ENCODE measurements at places on chromosomes 2 and 18.
A peak's percentile ranks its signal among the peaks of the same experiment; 100 is the strongest.

- DNase-seq: peak; percentile 63
These were observed 27.3 kb downstream of the GKN2 start for GRCh38 chr2:68925295-68925896.

GRCh38 chr2:152038441-152038958 lies 60.3 kb downstream of the CACNB4 start:
- no peak for DNase-seq

GRCh38 chr2:100224988-100225710 lies 82.8 kb upstream of the AFF3 start:
- DNase-seq: no peak

DNA sequence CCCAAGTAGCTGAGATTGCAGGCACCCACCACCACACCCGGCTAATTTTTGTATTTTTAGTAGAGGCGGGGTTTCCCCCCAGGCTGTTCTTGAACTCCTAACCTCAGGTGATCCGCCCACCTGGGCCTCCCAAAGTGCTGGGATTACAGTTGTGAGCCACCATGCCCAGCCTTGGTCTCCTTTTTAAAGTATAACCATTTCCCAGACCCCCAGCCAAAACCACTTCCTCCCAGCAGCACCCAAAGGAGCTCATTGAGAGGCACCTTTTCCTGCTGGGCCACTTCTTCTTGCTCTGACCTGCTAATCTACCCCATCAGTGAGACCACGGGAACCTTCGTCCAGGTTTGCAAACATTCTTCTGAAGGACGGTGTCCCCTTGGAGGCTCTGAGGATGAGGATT lies 69.9 kb downstream of the INPP5D start:
- DNase-seq: no peak

- DNase-seq: no peak
These were observed 75.8 kb downstream of the DYNC1I2 start for GRCh38 chr2:171762879-171763573.

DNA sequence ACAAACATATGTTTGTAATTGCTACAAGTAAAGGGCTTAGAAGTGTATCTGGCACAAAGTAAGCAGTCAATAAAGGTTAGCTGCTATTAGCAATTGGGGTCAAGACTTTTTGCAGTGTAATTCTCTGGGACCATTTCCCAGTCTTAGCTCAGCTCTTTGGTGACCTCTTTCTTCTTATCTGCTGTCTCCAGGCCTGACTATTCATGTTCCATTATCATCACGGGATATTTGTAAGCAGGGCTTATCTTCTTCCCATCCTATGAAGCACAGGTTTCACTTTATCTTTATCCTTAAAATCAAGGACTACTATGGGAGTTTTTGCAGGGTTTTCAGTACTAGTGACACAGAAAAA lies 131.7 kb downstream of the DOCK10 start:
- no peak for DNase-seq

GRCh38 chr2:4499316-4500030 lies 796.1 kb downstream of the DCDC2C start:
- DNase-seq: no peak

GRCh38 chr18:22282311-22283115 lies 113.1 kb downstream of the GATA6 start:
- no peak for DNase-seq

DNA sequence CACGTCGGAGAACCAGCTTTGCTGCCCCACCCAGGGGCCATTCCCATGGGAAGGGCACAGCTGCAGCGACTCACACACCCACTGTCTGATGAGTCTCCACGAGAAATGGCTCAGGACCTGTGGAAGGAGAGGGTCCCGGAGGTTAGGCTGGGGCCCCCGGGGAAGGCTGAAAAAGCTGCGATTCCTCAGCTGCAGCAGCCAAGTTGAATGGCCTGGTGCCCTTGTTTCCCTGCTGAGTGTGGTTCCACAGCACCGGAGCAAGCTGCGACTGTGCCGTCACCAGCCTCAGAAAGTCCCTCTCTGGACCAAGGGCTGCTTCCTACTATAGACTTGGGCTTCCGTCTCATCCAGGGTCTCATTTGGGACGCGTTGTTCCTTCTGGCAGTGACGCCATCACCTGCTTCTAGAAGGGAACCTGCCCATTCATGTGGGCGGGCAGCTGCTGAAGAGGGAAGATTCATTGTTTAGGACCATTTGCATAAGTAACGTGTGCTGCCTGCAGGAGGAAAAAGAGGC lies 180.2 kb downstream of the INHBB start:
- no peak for DNase-seq

- DNase-seq: no peak
These were observed 29.8 kb downstream of the AGAP1 start for GRCh38 chr2:235523486-235524150.

DNA sequence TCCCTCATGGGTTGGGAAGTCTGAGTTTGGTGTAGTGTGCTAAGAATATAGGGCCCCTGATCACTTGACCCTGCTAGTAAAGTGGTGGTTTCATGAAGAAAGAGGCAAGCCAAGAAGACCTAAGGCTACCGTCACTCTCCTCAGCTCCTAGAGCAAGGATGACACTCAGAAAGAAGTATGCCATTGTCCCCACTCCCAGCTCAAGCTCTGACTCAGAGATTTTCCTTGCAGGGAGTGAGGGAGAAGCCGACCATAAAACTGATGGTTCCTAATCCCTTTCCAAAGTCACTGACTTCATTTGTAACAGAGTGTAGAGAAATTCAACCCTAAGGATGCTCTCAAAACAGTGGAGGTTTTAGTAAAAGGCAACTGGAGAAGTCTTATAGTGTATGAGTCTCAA lies 80.9 kb downstream of the ICA1L start:
- DNase-seq: no peak

DNA sequence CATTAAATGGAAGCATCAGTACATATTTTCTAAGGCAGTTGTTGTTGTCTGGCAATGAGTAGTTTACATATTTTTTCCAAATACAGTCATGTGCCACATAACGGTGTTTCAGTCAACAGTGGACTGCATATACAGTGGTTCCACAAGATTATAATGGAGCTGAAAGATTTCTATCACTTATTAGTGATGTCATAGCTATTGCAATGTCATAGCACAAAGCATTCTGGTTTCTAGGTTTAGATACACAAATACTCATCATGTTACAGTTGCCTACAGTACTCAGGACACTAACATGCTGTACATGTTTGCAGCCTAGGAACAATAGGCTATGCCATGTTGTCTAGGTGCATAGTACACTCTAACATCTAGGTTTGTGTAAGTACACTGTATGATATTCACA lies 45.0 kb downstream of the RND3 start:
- DNase-seq: no peak

DNA sequence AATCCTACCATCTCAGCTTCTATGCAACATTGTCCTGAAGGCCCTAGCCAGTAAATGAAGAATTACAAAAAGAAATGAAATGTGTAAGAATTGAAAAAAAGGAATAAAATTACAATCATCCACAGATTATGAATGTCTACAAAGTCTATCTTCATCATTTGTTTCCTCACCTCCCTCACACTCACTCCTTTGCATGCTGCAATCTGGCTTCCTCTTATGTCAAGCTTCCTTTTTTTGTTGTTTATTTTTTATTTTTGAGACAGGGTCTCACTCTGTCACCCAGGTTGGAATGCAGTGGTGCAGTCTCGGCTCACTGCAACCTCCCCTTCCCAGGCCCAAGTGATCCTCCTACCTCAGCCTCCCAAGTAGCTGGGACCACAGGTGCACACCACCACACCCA lies 129.0 kb downstream of the CABYR start:
- DNase-seq: no peak

DNA sequence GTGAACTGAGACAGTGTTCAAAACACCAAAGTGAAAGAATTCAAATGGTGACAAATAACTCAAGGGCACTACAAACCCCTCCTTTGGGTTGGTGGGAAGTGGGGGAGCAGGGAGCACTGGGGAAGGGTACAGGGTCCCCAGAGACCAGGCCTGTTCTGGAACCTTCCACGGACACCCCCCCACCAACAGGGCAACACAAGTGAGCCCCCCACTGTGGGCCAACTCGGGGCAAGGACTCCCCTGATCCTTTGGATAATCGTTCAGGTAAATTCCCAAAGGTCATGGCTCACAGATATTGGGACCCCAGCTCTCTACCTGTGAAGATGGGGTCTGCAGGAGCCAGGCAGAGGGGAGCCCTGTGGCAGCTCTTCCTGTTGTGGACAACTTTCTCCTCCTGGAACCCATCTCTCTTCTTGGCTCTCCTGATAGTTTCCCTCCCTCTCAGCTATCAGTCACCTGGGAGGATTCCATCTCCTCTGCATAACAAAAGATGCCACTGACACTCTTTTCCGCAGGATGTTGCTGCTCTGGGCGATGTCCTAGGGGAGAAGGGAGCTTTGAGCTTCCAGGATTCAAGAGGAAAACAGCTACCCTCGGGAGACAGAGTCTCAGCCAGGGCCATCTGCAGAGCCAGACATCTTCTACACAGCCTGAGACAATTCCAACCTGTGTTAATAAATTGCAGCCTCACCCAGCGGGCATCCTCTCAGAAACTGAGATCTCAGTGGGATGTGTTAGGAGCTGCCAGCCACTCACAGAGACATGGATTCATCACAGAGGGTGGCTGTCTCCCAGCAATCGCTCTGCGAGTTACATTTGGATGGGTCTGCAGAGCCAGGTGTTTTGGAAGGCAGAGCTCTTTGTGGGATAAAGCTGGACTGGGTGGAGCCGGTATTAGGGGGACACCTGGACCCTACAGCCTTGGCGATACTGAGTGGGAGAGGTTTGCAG lies 35.4 kb downstream of the MBP start:
- no peak for DNase-seq

GRCh38 chr18:23627321-23627720 lies 35.4 kb downstream of the ANKRD29 start:
- DNase-seq: no peak

DNA sequence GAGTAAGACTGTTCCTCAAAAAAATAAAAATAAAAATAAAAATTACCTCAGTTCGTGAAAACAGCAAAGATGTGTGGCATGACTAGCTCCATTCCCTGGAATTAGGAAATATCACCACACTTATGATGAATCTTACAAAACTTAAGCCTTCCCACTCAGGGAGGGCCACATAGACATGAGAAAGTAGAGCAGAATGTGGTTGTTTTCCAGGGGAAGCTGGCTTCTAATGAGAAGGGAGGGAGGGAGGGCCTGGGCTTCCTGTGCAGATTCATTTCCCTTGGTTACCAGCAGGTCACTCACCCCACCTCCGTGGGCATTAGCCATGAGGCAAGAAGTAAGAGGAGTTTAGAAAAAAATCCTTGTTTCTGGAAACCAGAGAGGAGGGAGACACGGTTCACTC lies 95.9 kb upstream of the RMDN2 start:
- no peak for DNase-seq

DNA sequence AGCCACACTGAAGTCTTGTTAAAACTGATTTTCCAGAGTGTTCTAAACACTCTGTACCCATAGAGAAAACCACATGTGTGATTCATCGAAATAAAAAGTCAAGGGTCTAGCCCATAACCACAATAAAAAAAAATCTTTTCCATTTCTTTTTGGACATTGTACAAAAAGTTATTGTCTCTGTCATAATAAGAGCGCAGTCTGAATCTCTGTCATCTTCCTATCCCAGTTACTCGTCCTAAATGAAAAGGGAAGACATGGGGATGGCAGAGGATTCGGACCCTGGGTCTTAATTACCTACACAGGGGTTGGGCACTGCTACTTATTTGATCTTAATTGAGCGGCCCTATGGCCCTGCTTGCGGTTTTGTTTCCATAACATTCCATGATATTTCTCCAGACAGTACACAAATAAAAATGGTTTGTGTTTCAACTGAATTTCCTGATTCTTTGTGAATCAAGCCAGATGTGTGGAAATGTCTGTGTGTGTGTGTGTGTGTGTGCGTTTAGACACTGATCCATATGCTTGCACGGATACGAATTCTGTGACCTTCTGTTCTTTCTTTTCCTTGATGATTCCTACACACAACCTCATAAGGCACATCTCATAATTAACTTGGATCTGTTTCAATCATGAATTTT lies 133.4 kb upstream of the SPATS2L start:
- no peak for DNase-seq

DNA sequence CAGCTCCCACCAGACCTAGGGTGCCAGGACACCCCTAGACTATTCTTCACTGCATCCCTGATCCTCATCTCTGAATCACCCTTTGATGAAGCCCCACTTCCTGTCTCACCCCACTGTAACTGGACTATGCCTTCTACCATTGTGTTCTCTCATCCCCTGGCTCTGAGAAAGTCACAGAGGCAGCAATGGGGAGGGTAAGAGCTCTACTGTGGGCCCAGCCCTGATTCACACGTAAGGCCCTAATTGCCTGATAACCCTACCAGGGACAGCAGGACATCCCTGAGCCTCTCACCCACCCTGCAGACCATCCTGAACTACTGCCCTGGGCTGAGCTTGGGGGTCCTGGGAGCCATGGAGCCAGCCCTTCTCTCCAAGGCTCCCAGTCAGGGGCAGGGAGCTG lies 1.5 kb upstream of the PROM2 start:
- DNase-seq: no peak

DNA sequence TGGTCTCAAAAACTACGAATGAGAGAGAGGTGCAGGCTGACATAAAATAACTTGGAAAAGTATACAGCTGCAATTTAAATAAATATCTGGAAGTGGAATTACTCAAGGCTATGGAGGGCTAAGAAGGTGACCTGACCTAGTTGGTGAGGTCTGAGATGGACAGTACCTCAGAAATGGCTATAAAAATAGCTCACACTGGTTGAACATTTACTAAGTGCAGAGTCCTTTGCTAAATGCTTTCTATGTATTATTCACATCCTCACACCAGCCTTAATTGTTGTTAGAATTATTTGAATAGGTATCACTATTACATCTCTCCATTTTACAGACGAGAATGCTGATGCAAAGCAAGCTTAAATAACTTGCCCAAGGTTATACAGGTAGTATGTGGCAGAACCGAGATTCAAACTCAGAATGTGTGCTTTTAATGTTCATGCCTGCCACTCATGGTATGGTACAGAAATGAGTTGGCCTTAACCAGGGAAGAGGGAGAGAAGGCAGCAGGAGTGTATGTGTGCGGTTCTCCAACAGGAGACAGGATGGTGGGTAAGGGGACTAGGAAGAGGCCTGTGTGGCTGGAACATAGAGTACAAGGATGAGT lies 37.4 kb downstream of the MRPL44 start:
- peak; percentile 11 for DNase-seq

- DNase-seq: no peak
These were observed 254.8 kb upstream of the DSEL start for GRCh38 chr18:67771271-67771670.

GRCh38 chr2:33492399-33493134 lies 16.1 kb downstream of the RASGRP3 start:
- DNase-seq: no peak

- peak; percentile 14 for DNase-seq
These were observed 103.6 kb downstream of the CDK15 start for GRCh38 chr2:201909961-201910361.

All from activated CD4-positive, alpha-beta T cell treated with anti-CD3 and anti-CD28 coated beads for 36 hours (primary cell).